EH (cell line): ENCODE measurements at places on chromosomes 6 and 20.

- DNase-seq: no peak
These were observed 299.1 kb upstream of the PRDM1 start for GRCh38 chr6:105786890-105787655.

- DNase-seq: no peak
These were observed 66.9 kb downstream of the GMPR start for GRCh38 chr6:16305246-16305725.

DNA sequence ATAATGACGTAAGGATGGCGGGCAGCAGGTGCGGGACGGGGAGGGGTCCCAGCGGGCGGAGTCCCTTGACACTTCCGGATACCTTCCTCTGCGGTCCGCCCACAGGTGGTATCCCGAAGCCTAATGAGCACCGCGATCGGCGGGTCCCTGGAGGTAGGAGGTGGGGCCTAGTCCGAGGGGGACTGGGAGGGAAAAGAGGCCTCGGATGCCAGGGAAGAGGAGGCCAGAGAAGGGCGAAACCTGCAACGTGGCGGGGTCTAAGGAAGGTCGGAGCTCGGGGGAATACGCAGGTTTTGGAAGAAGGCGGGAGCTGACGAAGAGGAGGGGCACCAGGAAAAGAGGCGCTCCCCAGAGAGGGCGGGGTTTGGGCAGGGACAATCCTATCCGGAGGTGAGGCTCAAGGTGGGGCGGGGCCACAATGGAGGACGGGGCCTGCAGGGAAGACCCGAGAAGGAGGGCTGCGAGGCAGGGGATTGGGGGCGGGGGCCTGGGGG is 3.7 kb downstream of the PRSS16 start:
- peak; percentile 47 for DNase-seq

DNA sequence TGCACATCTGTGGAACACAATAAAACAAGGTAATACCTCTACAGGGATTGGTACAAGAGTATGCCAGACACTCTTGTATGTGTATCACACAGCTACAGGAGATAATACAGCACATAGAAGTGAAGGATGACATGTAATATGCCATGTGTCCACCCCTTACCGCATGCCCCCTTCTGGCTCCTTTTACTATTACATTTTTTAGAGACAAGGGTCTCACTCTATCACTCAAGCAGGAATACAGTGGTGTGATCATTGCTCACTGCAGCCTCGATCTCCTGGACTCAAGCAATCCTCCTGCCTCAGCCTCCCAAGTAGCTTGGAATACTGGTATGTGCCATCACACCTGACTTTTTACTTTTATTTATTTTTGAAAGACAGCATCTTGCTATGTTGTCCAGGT is 4.2 kb upstream of the NCR3 start:
- peak; percentile 55 for DNase-seq

DNA sequence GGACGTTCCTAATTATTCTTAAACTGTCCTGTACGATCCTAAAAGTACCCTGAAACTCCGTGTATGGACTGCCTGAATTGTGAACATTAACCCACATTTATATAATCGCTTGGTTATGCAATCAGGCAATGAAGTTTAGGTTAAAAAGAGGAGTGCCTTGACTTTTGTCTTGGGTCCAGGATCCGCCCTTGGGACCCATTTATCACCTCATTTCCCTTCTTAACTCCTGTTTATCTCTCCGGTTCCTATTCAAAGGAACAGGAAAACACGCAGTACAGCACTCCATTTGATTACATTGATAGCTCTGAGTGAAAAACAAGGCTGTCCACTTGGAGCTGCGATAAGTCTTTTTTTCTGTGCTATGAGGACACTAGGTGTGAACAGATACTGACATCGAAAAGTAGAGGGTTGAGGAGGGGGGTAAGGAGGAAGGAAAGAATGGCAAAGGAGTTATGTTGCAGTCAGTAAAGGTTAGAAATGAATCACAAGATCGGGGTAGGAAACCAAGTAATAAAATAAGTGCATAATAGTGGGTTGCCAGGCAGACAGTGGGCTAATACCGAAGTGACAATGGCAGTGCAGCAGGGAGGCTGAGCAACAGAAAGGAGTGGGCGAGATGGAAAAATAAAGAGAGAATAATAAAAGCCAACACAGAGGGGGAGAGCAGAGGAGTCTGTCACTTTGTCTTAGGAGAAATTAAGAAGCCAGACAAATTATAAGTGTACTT is 15.9 kb upstream of the PCK1 start:
- DNase-seq: no peak

DNA sequence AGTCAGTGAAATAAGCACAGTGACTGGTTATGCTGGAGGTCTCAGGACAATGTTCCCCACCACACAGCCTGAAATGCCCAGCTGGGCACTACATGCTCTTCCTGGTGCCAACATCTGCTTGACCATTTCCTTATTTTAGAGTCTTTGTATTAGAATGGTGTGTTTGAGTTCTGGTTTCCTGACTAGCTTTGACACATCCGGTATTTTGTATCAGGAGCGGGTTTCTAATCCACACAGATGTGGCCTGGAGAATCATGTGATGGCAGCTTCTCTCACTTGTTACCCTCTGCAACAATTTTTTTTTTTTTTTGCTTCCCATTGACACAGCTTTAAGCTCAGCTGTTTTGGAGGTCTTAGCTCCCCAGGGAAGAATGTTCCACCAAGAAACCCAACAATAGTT is 164.5 kb upstream of the CST7 start:
- DNase-seq: no peak

- no peak for DNase-seq
These were observed 38.0 kb upstream of the VGLL2 start for GRCh38 chr6:117227245-117227962.

- no peak for DNase-seq
These were observed 237.2 kb upstream of the PRND start for GRCh38 chr20:4484379-4484997.

DNA sequence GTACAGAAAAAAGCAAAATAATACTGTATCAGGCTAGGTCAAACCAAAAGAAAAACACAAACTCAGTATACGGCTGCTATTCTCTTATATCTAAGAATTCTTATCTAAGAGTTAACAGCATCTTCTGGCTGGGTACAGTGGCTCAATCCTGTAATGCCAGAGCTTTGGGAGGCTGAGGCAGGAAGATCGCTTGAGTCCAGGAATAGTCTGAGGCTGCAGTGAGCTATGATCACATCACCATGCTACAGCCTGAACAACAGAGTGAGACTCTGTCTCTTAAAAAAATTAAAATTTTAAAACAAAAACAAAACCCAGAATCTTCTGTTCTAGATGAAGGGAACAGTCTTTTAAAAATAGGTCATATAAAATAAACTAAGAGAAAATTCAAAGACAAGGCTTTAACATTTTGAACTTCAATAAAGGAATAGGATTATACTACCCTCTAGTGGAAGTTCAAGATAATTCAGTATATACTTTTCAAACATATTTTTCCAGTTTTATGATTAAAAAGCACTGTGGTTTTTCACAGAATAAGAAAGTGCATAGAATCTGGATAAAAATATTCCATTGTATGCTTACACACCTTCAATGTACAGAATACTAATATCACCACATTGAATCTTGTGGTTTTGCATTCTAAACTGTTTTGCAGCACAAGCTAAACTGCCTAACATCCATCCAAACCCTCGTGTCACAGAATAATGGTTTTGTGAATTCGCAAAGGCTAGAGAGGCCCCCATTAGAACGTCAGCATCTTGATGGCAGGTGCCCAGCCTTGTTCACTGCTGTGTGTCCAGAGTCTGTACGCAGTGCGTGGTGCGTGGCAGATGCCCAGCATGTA is 39.3 kb downstream of the DTNBP1 start:
- DNase-seq: peak; percentile 39

DNA sequence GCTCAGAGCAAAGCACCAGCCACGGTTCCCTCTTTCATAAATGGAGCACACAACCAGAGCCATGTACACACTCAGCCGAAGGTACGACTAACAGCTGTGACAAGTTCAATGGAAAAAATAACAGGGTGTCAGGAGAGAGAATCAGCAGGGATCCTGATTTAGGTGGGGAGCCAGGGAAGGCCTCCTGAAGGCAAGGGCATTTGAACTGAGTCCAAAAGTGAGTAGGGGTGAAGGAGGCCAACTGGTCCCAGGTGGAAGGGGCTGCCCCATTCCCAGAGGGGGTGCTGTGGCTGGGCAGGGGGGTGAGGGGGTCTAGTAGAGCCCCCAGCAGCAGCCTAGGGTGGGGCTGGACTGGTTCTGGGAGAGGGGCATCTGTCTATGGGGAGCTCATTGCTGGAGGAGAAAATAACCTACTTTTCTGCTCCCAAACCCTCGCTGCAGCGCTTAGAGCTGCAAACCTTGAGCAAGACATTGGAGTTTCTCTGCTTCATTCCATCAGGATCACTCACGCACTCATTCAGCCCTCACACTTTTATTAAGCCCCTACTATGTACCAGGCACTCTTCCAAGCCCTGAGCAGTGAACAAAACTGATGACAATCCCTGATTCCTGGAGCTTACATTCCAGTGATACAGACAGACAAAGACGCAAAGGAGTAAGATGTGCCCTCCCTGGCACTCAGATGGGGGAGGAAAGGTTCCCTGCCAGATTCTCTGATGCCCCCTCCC is 113.5 kb downstream of the TOX2 start:
- DNase-seq: peak; percentile 41

DNA sequence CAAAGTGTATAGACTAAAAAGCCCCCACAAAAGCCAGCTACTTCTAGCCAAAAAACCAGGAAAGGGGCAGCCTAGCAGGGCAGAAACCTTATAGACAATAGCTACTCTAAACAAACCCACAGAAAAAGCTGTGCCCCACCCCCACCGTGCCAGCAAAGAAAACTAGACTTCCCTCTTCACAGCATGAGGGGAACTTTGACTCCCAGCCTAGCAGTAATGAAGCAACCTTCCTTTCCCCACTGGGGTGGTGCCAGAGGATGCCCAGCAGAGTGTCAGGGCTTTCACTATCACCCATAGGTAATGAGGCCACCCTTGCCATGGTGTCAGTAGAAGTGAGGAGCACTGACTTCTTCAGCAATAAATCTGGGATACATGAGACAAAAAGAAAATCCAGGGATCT is 99.0 kb upstream of the LGSN start:
- no peak for DNase-seq

DNA sequence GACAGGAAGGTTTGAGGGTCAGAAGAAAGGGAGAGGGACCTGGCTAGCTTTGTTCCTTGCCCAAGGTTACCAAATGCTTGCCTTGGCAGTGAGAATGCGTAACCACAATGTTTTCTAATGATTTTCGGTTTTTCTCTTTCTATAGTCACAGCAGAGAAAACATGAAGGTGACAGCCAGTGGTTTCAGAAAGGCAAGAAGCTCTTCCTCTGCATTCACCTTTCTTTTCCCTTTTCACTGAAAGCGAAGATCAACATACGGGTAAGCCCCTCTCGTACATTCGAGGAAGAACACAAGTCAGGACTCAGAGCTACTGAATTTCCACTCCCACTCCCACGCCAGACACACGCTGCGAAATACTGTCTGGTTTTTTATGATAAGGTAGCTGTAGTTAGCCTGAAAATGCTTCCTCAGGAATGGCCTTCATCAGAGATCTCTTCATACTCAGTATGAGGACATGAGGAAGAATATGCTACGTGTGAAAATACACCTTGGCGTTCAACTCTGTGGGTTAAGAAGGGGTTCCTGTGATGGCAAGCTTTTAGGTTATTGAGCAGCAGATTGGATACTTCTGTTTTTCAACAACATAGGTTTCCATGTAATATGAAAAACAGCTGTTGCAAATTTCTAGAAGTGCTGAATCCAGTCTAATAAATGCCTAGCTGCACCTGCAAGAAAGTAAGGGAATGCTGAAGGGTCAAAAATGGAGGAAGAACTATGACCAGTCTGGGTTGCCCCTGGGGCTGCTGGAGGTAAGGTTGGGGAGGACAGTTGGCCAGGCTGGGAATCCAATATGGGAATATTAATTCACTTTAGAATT is 7.4 kb upstream of the CD83 start:
- DNase-seq: no peak

DNA sequence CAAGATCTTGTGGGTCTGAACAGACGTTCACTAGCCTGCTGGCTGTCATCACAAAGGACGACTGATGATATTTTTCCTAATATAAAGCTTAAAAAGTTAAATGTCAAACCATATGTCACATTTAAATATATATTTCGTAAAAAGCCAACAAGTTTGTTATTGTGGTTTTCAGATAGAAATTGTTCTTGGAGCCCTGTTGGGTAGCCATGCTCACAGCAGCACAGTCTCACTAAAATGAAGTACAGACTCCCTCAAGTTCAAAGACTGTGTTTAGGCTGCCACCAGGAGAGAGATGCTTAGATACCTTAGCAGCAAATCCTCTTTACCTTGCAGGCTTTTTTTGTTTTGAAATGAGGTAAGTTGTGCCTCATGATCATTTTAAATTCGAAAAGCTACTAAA is 17.8 kb downstream of the EEF1E1 start:
- peak; percentile 32 for DNase-seq

DNA sequence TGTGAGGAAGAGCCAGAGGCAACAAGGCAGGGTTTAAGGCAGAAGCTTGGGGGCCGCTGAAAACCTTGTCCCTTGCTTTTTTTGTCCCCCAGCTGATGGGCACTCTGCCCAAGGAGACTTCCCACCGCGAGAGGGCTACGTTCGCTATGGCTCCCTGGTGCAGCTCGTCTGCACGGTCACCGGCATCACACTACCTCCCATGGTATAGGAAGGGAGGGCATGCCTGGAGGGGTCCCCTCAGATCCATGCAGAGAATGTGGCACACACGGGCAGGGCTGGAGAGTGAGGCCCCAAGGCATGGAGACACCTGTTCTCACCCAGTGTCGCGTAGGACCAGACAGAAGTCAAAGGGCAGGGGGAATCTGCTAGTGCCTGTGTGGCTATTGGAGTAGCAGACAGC is 5.8 kb upstream of the MATN4 start:
- DNase-seq: no peak

- DNase-seq: no peak
These were observed 10.2 kb downstream of the HDAC2 start for GRCh38 chr6:113960795-113961194.

DNA sequence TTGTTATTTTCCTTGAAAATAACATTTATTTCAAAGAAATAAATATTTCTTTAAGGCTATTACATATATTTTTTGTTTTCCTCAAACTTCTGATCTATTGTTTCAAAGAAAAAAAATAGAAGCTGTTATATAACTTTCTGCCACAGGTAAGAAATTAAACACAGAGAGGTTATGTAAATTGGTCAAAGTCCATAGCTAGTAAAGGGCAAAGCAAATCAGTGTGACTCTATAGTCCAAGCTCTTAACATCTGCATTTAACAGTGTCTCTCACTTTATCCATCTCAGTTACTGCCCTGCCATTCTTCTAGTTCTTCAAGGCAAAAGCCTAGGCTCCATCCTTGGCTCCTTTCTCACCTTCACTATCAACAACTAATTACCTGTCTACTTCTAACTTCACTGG is 57.1 kb downstream of the RWDD2A start:
- DNase-seq: no peak

- peak; percentile 82 for DNase-seq
These were observed 6.9 kb upstream of the MANBAL start for GRCh38 chr20:37282556-37282955.

DNA sequence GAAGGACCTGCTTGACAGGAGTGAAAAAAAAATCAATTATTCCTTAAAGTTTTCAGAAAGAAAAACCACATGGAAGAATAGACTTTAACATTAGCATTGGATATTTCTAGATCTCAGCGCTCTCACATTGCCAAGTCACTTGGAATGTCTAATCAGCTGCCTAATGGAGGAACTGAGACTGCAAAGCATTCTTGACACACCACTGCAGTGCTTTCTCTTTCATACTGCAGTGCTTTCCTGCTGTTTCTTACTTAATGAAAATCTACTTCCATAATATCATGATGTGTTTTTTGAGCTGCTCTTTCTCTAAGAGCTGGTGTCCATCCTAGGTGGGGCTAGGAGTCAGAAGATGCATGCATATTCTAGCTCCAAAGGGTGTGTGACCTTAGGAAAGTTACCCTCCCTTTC is 20.4 kb upstream of the MCM3 start:
- peak; percentile 59 for DNase-seq
